ENCODE measurements at places on chromosomes 1 and 21.

DNA sequence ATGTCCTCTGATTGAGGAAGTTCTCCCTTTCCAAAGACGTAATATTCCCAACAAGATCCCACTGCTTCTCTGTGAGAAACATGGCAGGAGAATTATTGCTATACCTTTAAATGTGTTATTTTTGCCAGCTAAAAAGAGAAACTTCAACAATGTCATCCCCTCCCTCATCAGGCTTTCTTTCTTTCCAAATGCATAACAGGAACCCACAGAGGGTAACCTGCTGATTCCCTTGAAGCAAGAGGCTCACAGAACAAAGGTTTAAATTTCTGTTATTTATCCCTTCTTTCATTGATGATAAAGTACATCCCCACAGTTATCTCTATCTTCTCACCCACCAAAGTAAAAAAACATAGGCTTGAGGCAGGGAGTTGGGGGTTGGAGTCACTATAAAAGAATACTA, 102.1 kb downstream of the SLC30A10 start:
- no peak for DNase-seq

- no peak for DNase-seq
Measured at GRCh38 chr1:211155040-211155439, 21.1 kb upstream of the KCNH1 start.

- no peak for DNase-seq
Measured at GRCh38 chr1:63112155-63112900, 210.0 kb upstream of the FOXD3 start.

DNA sequence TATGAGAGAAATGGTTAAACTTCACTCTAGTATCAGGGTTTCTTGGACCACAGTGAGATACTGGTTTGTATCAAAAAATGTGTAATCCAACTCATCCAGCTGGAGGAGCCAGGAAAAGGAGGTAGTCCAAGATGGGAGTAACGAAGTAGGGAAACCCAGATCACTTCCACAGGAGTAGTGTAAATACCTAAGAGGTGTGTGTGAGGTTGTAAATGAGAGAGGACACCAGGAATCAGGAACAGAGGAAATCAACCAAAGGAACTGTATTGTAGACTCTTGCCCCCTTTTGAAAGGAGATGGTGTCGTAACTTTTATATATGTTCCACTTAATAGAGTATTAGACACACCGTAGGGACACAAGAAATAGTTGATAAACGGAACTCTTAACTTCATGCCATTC, 19.7 kb upstream of the TLCD4 start:
- no peak for DNase-seq

DNA sequence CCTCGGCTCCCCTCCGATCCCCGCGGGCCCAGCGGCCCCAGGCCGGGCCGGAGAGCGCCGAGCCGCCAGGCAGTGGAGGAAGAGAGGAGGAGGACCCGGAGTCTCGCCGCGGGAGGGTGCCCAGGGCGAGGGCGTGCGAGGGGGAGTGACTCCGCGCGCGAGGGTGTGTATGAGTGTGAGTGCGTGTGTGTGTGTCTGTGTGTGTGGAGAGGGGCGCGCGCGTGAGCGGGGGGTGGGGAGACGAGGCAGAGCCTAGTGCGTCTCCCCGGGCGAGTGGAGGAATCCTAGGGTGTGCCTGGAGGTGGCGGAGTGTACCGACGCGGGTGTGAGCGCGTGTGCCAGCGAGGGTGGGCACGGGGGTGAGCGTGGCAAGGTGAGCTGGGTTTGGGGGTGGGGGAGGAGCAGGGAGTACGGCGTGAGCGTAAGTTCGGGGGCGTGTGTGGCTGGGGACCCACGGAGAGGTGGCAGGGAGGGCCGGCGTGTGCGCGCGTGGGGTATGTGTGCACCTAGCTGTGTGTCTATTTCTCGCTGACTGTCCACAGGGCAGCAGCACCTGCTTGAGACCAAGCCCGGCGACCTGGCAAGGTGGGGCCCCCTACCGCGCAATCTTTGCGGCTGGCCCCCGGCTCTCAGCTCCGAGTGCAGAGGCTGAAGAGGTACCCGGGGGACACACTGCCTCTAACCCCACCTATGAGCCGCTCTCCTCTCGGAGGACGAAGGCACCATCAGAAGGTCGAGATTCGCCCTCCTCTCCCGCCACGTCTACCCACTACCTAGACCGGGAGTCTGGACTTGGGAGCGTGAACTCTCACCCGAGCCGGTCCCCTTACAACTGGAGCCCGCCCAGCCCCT, 784 bp upstream of the KCND3 start:
- no peak for DNase-seq

- no peak for DNase-seq
Measured at GRCh38 chr1:50975436-50975835, 5.4 kb downstream of the CDKN2C start.

DNA sequence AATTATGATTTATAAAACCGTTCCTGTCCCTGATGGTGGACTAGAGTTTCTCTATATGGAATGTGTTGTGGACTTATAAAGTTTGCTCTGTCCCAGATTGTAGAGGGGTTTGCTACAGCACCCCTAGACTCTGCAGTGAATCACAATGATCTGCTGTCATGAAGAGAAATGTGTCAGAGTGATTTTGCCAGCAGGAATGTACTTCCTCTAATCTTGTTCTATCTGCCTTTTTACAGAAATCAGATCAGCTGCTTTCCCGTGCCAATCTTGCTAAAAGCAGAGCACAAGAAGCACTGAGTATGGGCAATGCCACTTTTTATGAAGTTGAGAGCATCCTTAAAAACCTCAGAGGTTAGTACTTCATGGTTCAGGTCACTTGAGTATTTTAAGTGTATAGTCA, 52.0 kb downstream of the LAMC2 start:
- no peak for DNase-seq

GRCh38 chr1:17919525-17920439, 164.6 kb downstream of the ACTL8 start:
- no peak for DNase-seq

- DNase-seq, result no peak
Measured at GRCh38 chr21:42193721-42194120, 25.2 kb upstream of the ABCG1 start.

DNA sequence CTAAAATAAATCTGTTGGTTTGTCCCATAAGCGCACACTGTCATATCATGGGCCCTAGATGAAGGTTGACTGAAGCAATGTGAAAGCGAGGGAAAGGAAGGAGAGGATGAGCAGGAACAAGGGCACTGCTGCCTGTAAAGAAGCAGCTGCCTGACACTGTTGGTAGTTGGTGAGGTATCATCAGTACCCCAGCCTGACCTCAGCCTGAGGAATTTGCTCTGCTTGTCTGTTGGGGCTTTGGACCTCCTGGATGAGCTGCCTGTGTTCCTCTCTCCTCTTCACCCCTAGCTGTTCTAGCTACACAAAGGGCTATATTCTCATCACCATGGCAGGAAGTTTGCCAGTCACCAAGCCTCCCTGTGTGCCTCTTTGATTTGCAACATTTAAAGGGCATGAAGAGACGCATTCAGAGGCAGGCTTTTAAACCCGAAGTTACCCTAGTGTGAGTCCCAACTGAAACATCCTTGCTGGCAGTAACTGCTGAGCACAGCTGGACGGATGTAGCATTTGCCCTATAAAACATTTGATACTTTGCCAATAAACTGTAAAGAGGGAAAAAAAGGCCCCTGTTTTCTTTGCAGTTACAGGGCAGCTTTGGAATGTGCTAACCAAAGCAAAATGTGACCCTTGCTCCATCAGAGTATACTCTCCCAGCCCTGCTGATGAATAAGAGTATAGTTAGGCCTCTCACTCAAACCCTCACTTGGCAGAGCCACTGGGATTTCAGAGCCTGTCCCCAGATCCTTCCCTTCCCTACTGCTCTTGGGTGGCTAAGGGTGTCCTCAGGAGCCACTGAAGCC, 22.2 kb upstream of the SPATA6 start:
- no peak for DNase-seq

DNA sequence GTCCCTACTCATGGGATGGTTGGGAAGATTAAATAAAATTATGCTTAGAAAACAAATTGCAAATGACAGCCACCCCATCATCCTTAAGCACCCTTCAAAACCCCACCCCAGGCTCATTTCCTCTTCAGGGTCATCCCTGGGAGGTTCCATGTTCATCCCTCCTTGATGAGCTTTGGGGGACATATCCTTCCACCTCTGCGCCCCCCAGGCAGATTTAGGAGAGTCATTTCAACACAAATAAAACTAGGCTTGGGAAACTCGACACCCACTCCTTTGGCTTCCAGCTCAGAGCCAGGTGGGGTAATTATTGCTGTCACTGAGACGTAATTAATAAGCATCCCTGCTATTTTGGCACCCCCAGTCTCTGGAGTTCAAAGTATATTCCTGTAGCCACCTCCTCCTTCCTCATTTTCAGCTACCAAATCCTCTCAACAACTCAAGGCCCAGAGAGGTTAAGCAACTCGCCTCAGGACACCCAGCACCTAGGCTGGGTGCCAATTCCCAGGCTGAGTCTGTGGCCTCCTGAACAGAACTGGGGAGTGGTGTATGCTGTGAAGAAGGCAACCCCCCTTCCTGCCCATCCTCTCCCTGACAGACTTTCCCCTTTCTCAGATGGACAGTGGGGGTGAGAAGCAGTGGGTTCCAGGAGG, 595 bp downstream of the CRYBG2 start:
- DNase-seq, result no peak

- DNase-seq, result no peak
Measured at GRCh38 chr21:25708467-25709065, 26.1 kb downstream of the ATP5PF start.

DNA sequence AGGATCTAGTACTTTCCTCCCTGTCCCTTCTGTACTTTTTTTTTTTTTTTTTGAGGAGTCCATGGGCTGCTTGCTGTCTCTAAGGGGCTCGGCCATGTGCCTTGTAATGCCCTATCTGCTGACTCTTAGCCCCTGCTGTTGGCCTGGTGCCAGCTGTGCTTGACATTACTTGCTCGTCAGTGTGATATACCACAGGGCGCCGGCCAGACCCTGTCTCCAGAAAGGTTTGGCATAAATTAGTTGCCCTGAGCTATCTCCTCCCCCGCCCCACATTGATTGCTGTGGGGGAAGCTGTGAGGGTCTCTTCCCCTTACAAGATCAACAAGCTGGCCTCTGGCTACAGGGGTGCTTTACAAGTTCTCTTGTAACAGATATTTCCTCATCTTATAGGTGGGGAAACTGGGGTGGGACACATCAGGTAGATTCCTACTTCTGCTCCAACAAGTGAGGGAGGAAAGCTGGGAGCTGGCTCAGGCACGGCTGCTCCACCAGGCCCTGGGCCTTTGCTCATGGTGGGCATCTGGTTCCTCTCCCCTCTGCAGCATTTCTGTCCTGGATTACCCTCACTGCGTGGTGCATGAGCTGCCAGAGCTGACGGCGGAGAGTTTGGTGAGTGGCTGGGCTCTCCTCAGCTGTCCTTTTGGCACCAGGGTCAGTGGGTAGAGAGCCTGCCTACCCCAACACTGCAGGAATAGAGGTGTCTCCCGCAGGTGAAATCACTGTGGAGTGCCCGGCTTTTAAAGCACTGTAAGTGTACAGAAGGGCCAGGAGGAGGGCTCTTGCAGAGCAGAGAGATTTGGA, 15.6 kb downstream of the STRIP1 start:
- no peak for DNase-seq

- DNase-seq, result no peak
Measured at GRCh38 chr1:118325550-118326225, 140.7 kb upstream of the SPAG17 start.

- DNase-seq, result no peak
Measured at GRCh38 chr1:20729990-20730689, 2.4 kb downstream of the SH2D5 start.

DNA sequence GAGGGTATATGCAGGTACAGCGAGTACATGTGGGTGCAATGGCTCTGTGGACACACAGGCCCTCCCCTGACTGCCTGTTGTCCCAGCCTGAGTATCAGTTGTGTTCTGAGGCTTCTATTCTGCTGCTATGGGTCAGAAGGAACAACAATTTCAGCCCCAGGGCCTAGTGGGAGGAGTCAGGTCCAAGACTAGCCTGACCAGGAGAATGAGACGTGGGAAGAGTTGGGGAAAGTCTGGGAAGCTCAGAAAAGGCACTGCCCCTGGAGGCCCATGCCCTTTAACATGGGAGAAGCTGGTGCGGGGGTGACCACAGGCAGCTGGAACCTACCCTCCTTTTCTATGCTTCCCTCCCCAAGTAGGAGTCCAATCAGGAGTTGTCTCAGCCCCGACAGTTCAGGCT, 7.7 kb downstream of the IGSF8 start:
- DNase-seq, result no peak

GRCh38 chr1:163205513-163205912, 2.8 kb upstream of the RGS5 start:
- no peak for DNase-seq

DNA sequence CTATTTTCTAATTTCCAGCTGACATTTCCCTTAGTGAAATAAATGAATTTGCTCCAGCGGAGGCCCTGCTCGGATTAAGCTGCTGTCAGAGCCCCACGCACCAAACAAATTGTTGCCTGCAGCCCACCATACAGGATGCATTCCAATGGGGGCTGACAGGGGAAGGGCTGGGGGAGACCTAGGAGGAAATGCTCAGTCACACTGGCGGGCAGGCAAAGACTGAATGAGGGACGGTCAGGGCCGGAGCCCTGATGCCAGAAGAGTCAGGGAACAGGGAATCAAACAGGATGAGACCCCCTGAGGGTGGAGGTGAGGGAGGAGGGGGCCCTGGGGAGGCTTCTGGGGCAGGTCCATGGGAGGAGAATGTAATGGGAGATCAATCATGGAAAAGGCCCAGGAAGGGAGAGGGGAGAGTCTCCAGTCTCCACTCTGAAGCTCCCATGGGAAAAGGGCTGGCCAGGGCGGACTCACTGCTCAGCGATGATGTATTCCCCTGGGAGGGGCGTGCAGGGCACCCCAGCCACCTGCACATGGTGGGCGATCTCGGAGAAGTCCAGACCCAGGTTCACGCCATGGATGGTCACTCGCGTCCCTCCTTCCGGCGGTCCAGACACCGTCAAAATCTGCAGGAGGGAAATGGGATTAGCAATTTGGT, 149.4 kb upstream of the CD34 start:
- DNase-seq, result no peak

DNA sequence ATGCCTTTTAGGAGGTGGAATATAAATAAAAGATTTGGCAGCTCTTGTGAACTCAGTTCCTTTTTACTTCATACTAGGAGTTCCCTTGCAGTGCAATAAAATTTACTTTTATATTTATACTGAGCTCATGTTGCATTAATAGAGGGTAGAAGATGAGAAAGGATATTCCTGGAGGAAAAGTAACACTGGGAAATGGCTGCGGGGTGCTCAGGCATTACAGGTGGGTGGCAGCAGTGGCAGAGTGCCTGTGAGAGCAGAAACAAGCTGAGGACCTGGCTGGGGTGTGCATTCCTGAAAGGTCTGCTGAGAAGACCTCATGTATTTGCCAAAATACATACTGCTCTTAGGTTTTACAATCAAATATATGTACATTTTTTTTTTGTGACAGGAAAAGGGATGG, 126.9 kb downstream of the COQ8A start:
- no peak for DNase-seq

DNA sequence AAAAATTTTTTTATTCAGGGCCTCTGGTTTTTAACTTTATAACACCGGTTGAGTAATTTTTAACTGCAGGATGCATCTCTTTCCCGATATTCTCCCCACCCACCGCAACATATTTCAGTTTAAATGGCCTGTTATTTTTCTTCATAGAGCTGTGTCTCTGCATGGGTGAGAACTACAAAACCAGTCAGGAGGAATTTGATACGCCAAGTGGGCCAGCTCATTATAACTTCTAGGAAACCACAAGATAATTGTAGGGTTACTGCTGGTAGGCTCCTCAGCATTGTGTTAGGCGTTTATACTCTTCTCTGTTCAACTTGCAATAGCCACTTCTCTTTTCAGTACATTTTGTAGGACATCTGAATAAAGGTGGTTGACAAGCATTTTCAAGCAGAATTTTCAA, 169.7 kb downstream of the PBX1 start:
- no peak for DNase-seq

- DNase-seq, result no peak
Measured at GRCh38 chr1:39643705-39644104, 4.3 kb upstream of the HEYL start.

GRCh38 chr1:66248746-66249145, 285.2 kb upstream of the SGIP1 start:
- DNase-seq, result no peak

Measured in activated B cell treated with CpG ODN at 0.5 μM for 24 hours (primary cell).